ENCODE measurements at places on chromosomes 3 and 15. TPM values are rescaled to one million over a fixed set of nuclear protein-coding genes. Genes with fewer than 3 reads are reported as not detected.

The OR4F15 gene
- not detected for total RNA-seq

The A4GNT gene
- not detected for total RNA-seq

DNA sequence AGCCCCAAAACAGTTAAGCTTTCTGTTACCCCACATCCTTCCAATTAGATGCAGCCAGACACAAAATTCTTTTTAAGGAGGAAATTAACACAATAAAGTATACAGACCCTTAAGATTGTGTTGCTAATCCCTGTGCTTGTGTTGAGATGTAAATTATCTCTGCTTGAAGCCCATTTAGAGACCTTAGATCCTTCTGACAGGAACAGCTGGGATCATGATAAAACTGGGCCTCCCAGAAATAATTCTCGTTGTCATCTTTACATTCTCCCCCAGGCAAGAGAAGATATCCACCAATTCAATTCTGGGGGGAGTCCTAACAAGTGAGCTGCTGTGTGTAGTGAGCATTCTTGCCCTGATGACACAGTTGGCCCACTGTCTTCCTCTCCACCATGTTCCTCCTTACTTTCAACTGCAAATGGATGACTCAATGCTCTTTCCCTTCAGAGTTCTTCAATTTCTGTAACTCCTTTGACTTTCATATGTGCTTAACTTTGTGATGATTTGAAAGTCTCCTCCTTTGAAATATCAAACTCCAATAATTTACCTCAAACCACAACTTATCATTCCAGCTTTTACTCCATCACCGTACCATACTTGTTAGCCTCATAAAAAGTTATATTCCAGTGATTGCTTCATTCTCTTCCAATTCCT, 186.6 kb downstream of the RAP2B start:
- no peak for DNase-seq

DNA sequence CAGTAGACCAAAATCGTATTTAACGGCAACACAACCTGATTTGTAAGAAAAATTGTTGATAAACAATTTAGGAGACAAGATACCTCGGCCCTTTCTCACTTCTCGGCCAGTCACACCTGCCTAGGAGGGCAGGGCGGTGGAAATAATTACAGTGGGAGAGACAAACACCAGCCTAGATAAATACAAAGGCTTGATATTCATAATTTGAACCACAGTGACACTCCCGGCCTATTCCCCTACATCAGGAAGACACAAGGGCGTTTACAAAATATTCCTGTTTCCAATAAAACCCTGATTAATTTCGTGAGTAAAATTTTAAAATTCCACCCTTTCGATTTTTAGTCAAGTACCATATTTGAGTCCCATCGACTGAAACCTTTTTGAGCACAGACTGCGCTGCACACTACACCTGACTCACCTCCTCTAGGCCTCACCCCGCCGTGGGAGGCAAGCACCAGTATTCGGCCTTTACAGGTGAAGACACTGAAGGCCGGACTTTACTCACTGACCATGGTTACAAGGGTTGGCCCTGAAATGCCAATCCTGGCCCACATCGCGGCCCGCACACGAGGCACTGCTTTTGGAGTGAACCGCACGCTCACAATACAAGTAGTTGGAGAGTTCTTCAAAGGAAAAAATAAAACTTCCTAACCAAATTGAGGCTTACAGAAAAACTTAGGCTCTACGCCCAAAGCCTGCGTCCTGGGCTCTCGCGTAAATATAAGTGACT, 794 bp downstream of the ARPP19 start:
- no peak for DNase-seq

DNA sequence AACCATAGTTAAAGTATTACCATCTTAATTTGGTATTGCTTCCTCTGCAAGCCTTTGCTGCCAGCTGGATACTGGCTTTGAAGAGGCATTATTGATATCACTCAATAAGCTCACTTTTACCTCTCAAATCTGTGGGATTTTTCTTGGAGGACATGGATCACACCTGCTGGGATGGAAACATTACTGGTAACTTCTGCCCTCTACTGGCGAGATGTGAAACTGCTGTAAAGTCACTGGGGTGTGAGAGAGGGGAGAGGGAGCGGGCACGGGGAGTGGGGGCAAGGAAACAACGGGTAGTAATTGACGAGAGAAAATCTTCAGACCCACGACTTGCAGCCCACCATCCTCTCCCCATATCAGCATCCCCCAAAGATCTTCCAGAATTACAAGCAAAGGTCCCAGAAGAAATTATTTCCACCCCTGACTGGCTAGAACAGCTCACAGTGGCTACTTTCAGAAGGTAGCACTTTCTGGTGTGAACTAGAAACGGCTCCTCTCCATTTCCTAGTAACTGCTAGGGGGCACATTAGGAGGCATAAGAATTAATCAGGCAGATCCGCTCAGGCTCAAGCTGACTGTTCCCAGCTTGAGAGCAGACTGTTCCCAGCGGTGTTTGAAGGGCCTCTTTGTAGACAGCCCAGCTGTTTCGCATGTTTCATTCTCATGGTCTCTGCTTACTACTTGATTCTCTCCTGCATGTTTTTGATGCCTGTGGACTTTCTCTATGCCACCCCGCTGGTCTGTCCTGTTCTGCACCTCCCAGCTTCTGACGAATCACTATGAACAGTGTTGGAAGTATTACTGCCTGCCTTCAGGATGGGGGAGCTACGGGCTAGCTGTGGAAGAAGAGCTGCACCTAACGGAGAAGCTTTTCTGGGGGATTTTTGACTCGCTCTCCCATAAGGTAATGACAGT, 230.4 kb upstream of the CHRM5 start:
- DNase-seq, result peak; percentile 33

DNA sequence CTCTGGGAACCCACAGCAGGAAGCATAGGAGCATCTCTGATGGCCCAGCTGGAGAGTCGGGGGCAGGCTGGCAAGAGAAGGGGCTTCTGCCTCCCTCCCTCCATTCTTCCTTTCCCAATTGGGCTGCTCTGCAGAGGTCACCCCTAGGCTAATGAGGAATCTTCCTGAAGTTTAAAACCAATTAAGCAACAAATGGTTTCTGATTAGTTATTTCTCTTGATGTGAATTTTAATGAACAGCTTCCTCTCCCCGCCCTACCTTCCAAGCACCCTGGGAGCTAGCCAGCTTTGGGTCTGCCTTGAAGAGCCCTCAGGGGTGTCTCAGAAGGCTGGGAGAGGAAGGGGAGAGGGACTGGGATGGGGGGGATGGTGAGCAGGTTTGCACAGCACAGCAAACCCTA, 24.6 kb upstream of the HCN4 start:
- no peak for DNase-seq

DNA sequence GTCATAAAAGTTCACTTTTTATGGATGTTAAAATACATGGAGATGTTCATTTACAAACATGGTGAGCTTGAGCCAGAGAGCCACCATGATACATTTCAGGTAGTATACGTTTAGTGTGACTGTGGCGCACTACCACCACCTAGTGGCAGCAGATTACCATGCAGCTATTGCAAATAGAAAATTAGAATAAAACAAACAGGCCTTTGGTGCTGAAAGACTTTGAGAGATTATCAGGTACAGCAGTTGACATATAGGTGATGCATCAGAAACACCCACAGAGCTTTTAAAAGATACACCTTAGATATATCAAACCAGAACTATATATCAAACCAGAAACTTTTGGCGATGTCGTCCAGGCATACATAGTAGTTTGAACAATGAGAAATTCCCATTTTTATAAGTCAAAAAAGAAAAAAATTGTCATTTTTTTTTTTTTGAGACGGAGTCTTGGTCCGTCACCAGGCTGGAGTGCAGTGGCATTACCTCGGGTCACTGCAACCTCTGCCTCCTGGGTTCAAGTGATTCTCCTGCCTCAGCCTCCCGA, 42.0 kb upstream of the ICE2 start:
- DNase-seq, result peak; percentile 72

DNA sequence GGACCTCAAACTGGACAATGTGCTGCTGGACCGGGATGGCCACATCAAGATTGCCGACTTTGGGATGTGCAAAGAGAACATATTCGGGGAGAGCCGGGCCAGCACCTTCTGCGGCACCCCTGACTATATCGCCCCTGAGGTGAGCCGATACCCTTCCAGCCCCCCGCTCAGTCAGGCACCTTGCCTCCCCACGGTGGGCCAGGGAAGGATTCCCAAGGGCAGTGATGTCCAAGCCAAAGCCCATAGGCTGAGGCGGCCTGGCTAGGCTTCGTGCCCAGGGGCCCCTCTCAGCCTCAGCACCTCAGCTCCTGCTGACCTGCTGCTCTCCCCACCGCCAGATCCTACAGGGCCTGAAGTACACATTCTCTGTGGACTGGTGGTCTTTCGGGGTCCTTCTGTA, 27.7 kb downstream of the PRKCD start:
- no peak for DNase-seq

DNA sequence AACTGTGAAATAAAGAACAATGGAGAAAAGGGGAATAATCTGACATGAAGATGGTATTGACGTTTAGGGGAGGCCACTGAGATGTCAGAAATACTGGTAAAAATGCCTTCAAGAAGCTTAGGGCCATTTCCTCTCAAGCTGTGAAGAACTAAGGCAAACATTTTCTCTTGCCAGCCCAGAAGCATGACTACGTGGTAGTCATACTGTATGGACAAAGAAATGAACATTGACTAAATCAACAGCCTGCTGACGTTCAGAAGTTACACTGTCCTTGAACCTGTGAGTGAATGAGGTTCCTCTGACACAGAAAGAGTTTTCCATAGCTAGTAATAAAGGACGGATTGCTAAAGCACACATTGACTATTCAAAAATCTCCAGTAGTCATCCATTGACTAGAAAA, 121.0 kb downstream of the P3H2 start:
- no peak for DNase-seq
